ENCODE measurements at places on chromosomes 1 and 21.

GRCh38 chr1:52436817-52437216 lies 32.4 kb downstream of the PRPF38A start:
- DNase-seq = no peak

DNA sequence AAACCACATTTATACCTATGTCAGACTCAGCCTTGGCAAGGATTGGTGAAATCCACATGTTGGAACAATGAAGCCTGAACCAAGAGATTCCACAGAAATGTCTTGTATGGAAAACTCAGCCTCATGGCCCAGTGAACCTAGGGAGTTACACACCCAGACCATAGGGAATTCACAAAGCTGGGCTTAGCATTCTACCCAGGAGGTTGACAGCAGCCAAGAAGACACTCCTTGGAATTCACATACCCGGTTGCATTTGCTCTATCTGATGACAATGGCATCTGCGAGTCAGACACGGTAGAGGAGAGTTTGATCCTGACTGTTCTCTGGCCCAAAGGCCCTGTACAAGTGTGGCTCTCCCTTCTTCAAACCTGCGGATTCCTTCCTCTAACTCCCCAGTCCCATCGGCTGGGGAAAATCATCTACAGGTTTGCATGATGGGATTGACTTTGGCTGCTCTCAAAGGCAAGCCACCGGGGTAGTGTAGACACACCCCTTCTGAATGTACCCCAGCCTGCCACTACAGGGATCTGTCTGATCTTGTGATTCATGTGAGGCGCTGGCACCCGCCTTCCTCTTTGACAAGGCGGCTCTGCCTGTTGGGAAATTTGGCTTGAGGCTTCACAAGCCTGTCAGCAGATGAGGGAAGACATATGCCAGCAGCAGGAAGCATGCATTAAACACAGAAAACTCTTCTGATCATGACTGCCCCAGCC lies 297.3 kb upstream of the KAZN start:
- DNase-seq = no peak

DNA sequence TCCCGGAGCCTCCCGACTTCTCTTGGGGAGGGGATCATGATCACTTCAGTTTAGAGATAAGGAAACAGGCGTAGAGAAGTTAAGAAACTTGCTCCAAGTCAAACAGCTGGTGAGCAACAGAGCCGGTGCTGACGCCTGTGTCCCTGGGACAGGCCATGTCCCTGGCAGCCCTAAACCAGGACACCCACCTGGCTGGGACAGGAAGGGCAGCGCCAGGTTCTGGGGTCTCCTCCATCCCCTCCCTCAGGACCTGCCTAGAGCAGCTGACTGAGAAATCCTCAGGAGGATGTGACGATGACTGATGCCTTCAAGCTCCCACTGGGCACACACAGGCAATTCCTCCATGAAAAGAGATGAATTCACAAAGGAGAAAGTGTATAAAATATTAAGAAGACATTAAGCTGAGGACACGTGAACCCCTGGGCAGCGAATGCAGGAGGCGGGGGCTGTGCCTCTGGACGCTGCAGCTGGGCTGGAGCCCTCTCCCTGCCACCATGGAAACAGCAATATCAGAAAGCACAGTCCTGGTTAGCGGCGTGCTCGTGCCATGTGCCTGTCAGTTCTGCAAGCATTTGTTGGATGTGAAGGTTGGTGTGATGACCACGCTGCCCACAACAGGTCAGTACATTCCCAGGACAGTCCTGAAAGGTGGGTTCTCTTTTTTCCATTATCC lies 40.1 kb upstream of the C1orf174 start:
- no peak for DNase-seq

- no peak for DNase-seq
Observed at GRCh38 chr1:237873487-237874211, 17.1 kb downstream of the ZP4 start.

DNA sequence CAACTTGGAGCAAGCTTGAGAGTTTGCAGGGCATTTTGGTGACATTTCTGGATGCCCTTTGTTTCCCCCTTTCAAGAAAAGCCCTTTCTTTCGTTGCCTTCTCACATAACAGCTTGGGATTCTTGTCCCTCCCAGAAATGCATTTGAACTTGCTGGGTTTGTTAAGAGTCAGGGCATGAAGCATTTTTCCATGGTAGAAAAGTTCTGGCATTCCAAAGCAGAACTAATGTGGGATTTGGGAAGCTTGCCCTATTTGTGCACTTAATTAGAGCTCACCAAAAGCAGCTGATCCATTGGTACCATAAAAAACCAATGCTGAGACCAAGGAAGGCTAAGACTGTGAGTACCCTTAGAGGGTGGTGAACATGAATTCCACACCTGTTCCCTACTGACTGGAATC lies 99.8 kb upstream of the HOOK1 start:
- no peak for DNase-seq

- no peak for DNase-seq
Observed at GRCh38 chr1:10613340-10613739, 138.6 kb downstream of the PEX14 start.

GRCh38 chr1:168146160-168146539 lies 9.4 kb upstream of the GPR161 start:
- DNase-seq = no peak

- DNase-seq = no peak
Observed at GRCh38 chr1:95003433-95003738, 69.4 kb downstream of the ALG14 start.

DNA sequence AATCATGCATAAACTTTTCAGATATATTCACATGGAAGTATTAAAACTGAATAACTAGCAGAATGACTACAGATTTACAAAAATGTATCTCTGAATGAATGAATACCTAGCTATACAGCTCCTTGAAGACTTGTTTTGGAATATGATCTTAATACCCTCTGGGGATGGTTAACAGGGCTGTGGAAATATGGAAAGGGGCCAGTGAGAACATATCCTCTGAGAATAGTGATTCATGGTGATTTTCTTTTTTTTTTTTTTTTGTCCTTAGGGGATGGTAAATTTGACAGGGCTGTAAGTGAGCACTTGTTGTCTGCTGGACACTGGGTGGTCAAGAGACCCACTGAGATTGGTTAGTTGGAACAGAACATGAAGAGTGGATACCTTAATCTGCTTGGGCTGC lies 80.7 kb upstream of the HP1BP3 start:
- DNase-seq = no peak

DNA sequence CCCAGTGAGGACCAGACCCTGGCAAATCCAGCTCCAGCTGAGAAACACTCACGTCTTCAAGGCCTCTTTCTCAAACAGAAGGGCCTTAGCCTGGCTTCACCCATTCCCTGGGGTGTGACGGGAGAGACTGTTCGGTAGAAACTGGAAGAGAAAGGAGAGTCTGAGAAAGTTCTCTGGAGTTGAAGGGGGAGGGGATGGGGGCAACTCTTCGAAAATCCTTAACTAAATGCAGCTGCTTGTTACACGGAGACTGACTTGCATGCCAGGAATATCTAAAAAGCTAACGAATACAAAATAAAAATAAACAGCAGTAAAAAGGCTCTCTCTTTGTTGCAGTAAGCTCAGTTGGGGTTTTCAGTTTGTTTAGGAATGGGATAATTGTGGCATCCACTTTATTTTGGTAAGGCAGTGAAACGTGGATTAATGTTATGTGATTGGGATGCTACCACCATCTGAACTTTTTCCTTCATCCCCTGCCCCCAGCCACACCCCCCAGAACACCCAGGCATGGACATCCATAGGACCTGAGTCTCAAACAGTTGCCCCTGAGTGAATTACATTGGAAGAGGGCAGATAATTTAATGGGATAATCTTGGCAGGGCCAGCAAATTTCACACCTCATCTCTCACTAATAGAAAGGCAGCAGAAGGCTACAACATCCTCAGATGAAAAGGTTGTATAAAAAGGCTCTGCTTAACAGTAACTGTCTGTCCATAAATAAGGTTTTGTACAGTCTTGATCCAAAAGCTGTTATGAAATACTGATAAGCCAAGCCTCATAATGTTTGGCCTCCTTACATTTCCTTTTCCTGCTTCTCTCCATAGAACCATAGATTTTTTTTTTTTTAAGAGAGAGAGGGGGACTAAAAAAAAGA lies 5.8 kb downstream of the ROR1 start:
- DNase-seq = no peak

DNA sequence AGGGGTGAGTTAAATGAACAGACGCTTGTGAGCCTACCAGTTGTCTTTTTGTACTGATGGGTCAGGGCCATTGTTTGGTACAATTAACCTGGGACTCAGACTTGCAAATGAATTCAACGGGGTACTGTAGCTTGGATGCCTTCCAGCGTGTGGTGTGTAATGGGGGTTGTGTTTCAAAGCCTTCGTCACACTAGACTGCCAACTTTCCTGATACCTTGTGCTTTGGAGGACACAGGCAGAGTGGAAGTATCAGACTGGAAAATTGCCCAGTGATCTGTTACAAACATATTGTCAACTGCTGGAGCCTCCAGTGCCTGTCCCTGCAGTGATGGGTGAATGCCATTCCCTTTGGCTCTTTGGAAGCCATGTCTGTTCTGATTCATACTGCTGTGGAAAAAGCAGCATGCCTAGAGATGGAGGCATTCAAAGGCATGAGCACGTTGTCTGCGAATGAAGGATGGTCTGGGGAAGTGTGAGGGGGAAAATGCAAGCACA lies 384.5 kb downstream of the LMX1A start:
- DNase-seq = no peak

DNA sequence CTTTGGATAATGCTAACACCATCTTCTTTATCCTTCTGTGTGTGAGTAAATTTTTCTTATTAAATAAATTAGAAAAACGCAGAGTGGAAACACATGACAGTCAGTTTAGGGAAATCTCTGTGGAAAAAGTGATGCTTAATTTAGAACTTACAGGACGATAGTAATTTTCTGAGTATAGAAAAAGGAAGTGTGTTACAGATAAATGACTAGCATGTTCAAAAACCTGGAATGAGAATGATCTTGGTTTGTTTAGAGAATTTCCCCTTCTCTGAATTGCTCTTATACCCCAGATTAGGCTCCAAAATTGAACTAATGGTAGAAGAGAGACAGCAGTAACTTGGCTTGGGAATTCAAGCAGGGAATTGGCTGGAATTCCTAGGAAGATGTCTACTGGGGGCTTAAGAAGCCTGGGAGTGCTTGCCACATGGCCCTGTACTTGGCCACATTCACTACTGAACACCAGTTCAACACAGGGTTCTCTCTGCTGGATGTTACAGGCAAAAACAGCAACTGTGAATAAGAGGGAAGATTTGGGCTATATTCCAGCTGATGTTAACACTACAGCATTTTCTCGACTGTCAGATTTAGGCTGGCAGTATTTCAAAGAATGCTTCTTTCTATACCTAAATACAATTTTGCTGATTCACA lies 1004.2 kb downstream of the TTLL7 start:
- no peak for DNase-seq

- DNase-seq = no peak
Observed at GRCh38 chr1:83531521-83532309, 467.2 kb downstream of the TTLL7 start.

GRCh38 chr1:169527451-169528214 lies 41.9 kb upstream of the SLC19A2 start:
- no peak for DNase-seq

GRCh38 chr1:201213106-201213770 lies 22.6 kb downstream of the IGFN1 start:
- DNase-seq = no peak

All from transverse colon (tissue), 4 donors.